ENCODE measurements at places on chromosomes 1 and 21.

DNA sequence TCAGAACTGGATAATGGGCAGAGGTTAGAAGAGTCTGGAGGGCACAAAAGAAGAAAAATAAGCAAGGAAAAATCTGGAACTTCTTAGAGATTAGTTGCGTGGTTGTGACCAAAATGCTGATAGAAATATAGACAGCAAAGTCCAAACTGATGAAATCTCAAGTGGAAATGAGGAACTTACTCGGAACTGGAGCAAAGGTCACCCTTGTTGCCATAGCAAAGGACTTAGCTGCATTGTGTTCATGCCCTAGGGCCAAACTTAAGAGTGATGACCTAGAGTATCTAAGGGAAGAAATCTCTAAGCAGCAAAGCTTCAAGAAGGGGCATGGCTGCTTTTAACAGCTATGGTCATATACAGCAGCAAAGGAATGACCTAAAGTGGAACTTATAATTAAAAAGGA is 180.0 kb downstream of the TTLL7 start:
- DNase-seq: no peak

GRCh38 chr1:207822124-207822601 is 70.3 kb downstream of the CD46 start:
- no peak for DNase-seq

- DNase-seq: no peak
Observed at GRCh38 chr1:66371233-66372005, 162.5 kb upstream of the SGIP1 start.

DNA sequence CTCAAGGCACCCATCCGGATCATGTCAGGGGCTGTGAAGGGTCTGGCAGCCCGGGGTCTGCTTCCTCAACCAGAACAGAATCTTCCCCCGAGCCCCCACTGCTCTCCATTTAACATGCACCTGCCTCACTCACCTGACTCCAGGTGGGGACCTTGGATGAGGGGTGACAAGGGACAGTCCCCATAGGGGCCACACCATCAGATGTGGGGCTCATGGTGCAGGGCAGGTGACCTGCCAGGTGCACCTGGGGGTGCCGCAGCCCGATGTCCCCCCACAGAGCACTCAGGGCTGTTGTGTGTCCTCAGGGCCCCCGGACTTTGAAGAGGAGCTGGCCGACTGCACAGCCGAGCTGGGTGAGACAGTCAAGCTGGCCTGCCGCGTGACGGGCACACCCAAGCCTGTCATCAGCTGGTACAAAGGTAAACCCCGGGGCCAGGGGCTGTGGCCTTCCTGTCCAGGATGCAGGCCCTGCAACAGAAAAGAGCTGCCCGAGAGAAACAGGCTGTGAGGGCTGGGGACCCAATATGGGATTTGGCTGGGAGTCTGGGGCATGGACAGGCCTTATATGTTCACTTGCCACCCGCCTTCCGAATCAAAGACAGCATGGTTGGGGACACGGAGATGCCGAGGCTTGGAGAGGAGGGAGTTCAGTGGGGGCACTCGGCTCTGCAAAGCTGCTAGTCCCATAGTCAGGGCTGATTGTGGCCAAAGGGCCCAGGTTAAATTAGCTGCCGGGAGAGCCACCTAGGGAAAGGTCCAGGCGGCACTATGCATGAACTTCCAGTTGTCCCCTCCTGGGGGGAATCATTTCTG is 64.6 kb downstream of the TRIM11 start:
- no peak for DNase-seq

- no peak for DNase-seq
Observed at GRCh38 chr1:8540261-8540941, 222.5 kb downstream of the SLC45A1 start.

DNA sequence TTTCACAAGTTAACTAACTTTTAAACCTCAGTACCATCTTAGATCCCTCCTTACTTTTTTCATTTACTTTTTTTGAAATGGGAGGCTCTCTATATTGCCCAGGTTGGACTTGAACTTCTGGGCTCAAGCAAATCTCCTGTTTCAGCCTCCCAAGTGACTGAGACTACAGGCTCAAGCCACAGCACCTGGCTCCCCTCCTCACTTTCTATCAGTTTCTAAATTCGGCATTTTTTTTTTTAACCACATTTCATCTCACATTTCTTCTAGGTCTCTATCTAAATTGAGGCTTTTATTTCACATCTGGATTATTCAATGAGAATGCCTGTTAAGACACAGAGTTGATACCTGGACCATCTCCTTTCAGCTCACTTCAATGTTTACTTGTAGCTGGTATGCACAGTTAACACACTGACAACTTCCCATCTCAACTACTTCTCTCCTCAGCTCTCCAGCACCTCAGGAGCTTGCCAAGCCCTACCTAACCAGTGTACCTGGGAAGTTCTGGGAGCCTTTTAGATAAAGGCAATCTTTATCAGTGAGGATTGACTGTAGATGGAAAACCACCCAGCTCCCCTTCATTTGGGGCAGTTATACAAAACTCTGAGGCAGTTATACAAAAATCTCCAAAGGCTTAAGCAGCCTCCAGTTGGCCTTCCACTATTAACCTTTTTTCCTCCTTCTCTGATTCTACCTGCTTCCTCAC is 3.4 kb downstream of the USP33 start:
- DNase-seq: no peak

DNA sequence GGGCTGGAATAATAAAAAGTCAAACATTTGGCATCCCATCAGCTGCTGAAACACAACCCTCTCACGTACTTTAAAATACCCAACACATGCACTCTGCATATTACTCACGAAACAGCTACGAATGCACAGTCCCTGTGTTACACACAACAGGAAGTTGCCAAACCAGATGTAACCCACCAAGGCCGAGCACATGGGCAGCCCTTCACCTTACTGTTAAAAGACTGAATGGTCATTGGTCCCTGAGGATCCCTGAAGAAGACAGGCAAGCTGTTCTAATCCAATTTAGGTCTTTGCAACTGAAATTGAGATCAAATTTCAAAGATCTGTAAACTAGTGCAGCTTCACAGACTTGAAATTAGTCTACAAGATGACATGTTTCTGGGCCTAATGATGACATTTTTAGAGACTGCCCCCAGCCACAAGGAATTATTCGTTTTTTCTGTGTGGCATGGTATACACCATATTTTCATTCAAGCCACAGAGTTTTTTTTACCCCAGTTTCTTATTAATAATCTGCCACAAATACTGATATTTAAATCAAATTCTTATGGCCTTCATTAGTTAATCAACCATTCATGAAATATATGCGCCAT is 25.6 kb upstream of the IER5 start:
- no peak for DNase-seq
